ENCODE measurements at places on chromosomes 13 and 19.

- DNase-seq = no peak
Observed at GRCh38 chr13:108835083-108835482, 205.7 kb downstream of the MYO16 start.

DNA sequence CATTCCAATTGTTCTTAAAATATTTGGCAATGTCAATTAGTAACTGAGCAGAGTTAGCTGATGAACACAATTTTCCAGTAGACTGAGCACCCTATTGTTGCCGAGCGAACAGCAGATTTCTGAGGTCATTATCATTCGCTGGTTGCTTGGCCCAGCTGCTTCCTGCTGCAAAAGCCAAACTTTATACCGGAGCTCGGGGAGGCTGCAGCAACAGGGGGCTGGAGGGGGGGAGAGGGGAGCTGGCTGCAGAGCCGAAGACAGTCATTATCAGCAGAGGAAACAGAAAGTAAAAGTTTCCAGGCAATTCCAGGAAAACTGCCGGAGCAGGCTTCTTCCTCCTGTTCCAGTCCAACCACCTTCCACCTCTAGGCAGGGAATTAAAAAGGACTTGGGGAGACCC, 77.9 kb downstream of the ZNF536 start:
- DNase-seq = peak; percentile 44

DNA sequence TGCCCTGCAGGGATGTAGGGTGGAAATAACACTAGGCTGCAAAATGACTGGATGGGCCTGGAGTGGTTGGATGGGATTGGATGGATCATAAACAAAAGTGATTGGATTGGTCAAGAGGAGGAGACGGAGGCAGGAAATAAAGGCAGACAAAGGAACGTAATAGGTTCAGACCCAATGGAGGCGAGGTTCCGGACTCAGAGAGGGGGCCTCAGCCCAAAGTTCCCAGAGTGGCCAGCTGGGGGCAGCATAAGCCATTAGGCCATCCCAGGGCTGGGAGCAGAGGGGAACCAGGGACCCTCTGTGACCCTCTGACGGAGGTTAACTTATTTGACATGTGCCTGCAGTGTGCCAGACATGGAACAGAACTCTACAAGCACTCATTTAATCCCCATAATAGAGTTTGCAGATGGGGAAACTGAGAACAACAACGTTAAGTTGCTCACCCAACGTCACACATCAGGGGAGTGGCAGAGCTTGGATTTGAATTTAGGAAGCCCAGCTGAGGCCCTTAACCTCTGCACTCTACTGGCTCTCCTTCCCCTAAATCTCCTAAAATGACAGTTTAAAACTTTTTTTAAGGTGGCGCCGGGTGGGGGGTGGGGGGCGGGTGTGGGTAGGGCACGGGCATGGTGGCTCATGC, 15.3 kb upstream of the MAP1S start:
- DNase-seq = no peak

DNA sequence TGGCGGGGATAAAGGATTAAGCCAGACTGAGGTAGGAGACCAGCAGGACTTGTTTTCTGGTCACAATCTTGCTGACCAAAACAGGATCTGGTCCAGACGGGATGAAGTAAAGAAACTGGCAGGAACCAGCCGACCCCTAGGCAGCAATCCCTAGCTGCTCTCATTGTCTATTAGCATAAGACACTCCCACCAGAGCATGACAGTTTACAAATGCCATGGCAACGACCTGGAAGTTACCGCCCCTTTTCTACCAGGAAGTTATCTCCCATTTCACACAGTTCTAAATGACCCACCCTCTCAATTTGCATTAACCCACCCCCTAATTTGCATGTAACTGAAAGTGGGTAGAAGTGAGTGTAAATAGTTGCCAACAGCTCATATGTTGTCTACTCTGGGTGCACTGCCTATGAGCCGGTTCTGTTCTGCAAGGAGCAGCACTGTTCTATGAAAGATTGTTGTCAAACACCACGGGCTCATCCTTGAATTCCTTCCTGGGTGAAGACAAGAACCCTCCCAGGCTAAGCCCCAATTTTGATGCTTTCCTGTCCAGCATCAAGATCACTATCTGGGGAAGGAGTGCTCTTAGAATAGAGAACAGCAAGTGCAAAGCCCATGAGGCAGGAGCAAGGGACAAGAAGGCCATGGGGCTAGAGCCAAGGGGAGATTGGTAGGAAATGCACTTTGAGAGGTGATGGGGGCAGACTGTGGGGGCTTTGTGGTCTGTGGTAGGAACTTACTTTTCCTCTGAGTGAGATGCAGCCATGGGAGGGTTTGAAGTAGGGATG, 13.9 kb upstream of the FBXO27 start:
- DNase-seq = peak; percentile 13

DNA sequence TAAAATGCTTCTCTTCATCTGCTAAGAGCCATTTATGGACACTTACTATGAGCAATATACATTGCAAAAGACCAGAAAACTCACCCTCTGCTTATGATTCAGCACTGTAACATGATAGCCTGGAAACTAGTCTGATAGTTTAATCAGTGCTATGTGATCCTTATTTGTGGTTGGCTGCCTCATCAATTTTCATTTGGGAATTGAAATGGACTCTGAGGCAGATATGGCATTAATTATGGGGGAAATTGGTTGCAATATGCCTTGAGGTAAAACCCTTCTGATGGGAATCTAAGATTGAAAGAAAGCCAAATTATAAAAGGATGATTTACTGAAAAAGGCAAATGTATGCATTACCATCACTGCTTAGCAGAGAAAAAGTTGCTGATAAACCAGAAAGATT, 33.5 kb downstream of the FAM216B start:
- DNase-seq = peak; percentile 81

DNA sequence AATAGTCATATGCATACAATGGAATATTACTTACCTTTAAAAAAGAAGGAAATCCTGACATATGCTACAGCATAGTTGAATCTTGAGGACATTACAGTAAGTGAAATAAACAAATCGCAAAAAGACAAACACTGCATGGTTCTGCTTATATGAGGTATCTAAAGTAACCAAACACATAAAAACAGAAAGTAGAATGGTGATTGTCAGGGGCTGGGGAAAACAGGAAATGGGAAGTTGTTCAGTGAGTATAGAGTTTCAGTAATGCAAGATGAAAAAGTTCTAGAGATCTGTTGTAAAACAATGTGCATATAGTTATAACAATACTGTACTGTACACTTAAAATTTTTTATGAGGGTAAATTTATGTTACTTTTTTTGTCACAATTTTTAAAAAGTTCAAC, 219.4 kb downstream of the KLF5 start:
- no peak for DNase-seq

DNA sequence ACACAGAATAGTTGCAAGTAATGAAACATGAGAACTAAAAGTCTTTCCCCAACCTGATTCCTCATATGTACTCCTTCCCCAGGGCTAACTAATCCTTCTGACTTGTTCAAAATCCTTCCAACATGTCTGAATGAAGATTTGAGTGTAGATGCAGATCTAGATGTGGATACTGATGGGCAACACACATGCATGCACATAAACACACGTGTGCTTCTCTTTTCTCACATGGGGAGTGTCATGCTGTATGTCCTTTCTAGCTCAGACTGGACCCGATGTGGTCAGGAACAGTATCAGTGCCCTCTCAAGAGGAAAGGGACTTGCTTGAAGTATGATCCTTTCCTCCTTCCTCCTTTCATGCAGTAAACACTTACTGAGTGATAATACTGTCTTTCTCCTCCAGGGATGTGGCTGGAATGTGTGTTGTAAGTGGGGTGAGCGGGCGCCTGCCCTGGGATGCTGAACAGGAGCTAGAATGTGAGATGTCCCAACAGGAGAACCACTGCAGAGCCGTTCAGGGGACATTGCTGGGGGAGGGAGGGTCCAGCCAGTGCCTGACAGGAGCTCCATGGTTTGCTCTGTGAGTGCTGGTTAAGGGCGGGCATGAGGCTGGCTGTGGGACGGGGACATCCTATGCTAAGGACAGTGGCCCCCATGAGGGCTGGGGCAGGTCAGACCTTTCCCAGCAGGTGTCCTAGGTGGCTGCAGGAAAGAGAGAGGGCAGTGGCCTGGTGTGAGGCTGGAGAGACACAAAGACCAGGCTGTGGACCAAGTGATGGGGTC, 146.9 kb downstream of the TEX29 start:
- no peak for DNase-seq

DNA sequence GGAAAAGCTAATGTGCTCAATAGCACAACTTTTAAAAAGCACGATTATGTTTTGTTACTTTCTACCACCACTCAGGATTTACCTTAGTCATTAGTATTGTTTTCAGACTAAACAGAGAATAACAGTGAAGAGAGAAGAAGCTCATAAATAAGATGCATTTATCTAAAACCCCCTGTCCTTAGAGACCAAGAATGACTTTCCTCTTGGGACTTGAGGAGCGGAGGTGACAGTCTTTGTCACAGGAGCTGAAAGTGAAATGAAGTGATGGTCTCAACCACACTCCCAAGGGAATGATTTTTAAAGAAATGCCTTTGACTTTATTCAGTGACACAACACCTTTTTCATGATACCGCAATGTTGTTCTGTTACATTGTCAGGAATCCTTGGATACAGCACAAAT, 190.6 kb upstream of the NBEA start:
- DNase-seq = no peak

- no peak for DNase-seq
Observed at GRCh38 chr13:30234619-30235162, 72.7 kb downstream of the KATNAL1 start.

DNA sequence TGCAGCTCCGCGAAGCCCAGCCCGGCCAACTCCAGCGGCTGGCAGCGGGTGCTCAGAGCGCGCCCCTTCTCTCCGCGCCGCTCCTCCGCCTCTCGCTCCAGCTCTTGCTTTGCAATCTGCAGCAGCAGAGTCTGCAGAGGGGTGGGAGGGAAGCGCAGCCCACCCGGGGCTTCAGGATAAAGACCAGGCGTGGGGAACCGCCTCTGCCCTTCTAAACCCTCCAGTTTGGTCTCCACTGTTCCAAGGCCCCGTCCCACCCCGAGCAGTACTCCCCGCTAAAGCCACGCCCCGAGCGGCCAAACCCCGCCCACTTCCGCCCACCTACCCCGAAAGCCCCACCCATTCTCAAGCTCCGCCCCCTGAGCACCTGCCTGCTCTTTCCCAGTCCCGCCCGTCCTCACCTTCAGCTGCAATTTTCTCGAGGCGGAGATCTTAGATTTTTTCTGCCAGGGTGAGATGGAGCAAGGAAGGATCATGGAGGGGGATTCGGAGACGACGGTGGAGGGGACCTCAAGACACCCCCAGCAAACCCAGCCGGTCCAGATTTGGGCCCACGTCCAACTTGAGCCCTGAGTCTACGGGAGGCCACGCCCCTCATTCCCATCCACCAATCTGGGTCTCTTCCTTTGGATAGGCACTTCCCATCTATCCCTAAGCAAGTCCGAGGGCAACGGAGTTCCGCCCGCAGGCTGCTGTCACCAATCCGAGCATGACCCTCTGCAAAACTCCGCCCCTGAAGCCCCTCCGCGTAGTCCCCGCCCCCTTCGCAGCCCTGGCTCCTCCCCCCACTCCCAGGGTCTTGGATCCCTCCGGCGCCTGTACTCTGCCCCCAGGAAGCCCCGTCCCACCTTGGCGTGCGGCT, 1.1 kb downstream of the TNNI3 start:
- peak; percentile 57 for DNase-seq

GRCh38 chr13:102945886-102946285, 100.1 kb downstream of the ERCC5 start:
- DNase-seq = no peak

- DNase-seq = no peak
Observed at GRCh38 chr13:35389535-35389934, 87.0 kb downstream of the MAB21L1 start.

DNA sequence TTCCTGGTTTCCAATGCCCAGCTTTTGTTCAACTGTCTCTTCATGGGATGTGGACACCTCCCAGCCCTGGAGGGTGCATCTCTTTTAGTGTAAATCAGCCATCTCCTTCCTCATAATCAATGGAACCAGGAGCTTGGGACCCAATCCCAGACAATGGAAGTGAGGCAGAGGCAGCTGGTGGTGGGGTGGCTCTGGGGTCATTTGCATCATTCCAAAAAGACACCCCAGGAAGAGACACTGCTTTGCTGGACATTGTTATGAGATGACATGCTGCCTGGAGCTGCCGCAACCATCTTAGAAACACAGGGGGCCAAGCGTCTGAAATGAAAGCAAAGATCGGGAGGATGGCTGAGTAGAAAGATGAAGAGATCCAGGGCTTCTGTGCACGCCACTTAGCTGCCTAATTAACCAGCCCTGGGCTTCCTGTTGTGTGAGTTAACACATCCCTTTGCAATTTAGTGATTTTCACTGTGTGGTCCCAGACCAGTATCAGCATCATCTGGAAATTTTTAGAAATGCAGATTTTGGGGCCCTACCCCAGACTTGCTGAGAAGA, 36.1 kb downstream of the IRS2 start:
- DNase-seq = no peak

- DNase-seq = no peak
Observed at GRCh38 chr13:70518081-70518480, 409.8 kb upstream of the KLHL1 start.

Data from foreskin fibroblast (primary cell).